ENCODE measurements at places on chromosomes 1 and 21. TPM values are rescaled to one million over a fixed set of nuclear protein-coding genes. Genes with fewer than 3 reads are reported as not detected.
A peak's percentile ranks its signal among the peaks of the same experiment; 100 is the strongest.

DNA sequence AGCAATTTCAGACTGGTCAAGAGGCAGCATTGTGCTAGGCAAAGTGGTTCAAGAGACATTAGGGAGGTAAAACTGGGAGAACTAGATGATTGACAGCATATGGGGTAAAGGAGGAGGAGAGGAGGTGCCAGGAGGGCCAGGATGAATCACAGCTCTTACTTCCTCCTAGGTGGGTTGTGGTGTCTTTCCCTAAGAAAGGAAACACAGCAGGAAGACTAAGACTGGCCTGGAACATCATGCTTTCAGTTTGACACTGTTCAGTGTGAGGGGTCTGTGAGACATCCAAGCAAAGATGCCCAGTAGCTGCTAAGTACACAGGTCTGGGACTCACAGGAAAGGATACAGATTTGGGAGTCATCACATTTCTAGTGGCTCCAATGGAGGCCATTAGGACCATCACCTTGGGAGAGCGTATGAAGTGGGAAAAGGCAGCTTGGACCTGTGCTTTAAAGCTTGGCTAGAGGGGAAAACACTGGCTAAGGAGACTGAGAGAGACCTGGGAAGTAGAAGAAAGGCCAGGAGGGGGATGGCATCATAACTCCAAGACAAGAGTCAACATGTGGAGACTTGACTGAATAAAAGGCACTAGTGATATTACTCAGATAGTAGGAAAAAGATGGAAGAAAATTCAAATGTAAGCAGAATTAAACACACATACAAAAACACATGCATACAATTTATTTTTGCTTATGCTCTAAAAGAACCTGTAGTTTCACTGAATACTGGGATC lies 17.3 kb downstream of the CD58 start:
- H3K4me1 ChIP-seq = peaks cover 3% of the 10 kb centered on the region
- H3K4me3 ChIP-seq = no peak overlapping the region
- no peaks in the 10 kb centered on the region for H3K36me3 ChIP-seq

- H3K4me3 ChIP-seq = no peak overlapping the region
- no peak overlapping the region for H3K27ac ChIP-seq
- peaks cover 6% of the 10 kb centered on the region for H3K27me3 ChIP-seq
- H3K36me3 ChIP-seq = no peaks in the 10 kb centered on the region
Observed at GRCh38 chr1:112320058-112320457, 76.0 kb upstream of the CTTNBP2NL start.

DNA sequence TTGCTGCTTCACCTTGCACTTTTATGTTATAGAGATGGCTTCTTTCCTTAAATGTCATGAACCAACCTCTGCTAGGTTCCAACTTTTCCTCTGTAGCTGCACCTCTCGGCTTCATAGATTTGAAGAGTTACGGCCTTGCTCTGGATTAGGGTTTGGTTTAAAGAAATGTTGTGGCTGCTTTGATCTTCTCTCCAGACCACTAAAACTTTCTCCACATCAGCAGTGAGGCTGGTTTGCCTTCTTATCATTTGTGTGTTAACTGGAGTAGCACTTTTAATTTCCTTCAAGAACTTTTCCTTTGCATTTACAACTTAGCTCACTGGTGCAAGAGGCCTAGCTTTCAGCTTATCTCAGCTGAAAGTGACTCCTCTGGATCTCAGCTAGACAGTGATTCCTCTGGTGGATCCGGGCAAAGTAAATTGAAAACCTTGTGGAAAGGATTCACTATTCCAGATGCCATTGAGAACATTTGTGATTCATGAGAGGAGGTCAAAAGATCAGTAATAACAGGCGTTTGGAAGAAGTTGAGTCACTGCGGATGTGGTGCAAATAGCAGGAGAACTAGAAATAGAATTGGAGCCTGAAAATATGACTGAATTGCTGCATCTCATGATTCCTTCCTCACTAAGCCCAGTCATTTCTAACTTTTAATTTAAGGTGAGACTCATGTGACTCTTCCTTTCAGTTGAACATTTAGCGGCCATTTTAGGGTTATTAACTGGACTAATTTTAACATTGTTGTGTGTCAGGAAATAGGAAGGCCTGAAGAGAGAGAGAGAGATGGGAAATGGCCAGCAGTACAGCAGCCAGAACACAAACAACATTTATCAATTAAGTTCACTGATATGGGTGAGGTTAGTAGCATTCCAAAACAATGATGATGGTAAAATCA lies 16.2 kb upstream of the RGS1 start:
- no peaks in the 10 kb centered on the region for H3K36me3 ChIP-seq
- H3K4me1 ChIP-seq = no peaks in the 10 kb centered on the region
- no peak overlapping the region for H3K27ac ChIP-seq
- H3K4me3 ChIP-seq = no peak overlapping the region
- no peaks in the 10 kb centered on the region for H3K27me3 ChIP-seq
- peak; percentile 88 for DNase-seq

PDE9A gene
- 9.3 TPM for total RNA-seq

- no peak overlapping the region for H3K27ac ChIP-seq
- no peak overlapping the region for H3K4me3 ChIP-seq
- H3K4me1 ChIP-seq = no peaks in the 10 kb centered on the region
- no peaks in the 10 kb centered on the region for H3K27me3 ChIP-seq
Observed at GRCh38 chr1:191634801-191635508, 523.3 kb upstream of the RGS18 start.

DNA sequence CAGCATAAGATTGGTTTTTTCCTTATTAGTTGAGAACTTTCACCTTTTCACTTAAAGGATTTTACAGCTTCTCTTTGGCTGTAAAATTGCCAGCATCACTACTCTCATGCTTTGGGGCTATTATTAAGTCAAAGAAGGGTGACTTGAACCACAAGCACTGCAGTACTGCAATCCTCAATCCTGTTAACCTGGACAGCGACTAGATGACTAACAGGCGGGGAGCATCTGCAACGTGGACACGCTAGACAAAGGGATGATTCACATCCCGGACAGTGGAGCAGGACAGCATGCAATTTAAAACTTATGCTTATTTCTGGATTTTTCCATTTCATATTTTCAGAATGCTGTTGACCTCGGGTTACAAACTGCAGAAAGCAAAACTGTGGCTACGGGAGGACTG lies 8.1 kb downstream of the ARV1 start:
- DNase-seq = peak; percentile 34
- H3K4me3 ChIP-seq = no peak overlapping the region
- H3K4me1 ChIP-seq = peaks cover 3% of the 10 kb centered on the region
- no peak overlapping the region for H3K27ac ChIP-seq
- H3K36me3 ChIP-seq = no peaks in the 10 kb centered on the region
- no peaks in the 10 kb centered on the region for H3K27me3 ChIP-seq

PPIAL4G gene
- not detected for total RNA-seq

DNA sequence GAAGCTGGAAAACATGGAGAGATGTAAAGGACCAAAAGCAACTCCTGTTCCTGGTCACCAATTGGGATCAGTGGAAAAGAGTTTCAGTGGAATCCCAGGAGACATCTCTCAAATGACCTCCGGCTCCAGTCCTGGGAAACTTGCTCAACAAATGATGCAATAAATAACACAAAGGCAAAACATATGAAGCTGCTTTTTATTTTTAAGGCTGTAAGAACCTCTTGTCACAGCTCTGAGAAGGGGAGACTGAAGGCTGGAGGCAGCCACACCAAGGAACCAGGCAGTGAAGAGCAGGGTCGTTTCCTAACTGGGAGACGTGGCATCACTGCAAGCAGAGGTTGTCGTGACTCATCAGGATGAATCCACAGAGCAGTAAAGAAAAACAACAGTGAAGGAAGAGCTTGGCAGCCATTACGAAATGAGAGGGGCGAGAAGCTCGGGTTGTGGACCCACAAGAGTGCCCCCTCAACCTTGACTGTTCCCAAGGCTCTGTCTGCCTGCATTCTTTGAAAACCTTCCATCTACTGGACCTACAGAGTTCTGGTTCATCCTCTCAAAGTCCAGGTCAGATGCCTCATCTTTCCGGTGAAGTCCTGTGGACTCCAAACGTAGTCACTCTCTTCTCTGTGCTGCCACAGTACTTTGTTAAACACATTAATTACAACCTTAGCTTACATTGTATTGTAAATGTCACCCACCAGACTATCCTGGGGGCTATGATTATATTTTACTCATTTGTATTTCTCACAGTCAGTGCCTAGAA lies 32.1 kb downstream of the JAK1 start:
- no peaks in the 10 kb centered on the region for H3K27me3 ChIP-seq
- no peaks in the 10 kb centered on the region for H3K36me3 ChIP-seq
- H3K4me3 ChIP-seq = no peak overlapping the region
- peak; percentile 85 for DNase-seq
- H3K4me1 ChIP-seq = peaks cover 11% of the 10 kb centered on the region
- peak overlapping the region; percentile 35 for H3K27ac ChIP-seq

GRCh38 chr1:118186026-118186425 lies 998 bp upstream of the SPAG17 start:
- H3K4me3 ChIP-seq = no peak overlapping the region
- H3K36me3 ChIP-seq = no peaks in the 10 kb centered on the region
- H3K27ac ChIP-seq = no peak overlapping the region
- no peaks in the 10 kb centered on the region for H3K4me1 ChIP-seq

GRCh38 chr1:30087465-30087864 lies 635.9 kb downstream of the MATN1 start:
- DNase-seq = no peak
- no peaks in the 10 kb centered on the region for H3K27me3 ChIP-seq
- no peaks in the 10 kb centered on the region for H3K36me3 ChIP-seq
- H3K27ac ChIP-seq = no peak overlapping the region
- H3K4me1 ChIP-seq = peaks cover 11% of the 10 kb centered on the region
- H3K4me3 ChIP-seq = no peak overlapping the region

DNA sequence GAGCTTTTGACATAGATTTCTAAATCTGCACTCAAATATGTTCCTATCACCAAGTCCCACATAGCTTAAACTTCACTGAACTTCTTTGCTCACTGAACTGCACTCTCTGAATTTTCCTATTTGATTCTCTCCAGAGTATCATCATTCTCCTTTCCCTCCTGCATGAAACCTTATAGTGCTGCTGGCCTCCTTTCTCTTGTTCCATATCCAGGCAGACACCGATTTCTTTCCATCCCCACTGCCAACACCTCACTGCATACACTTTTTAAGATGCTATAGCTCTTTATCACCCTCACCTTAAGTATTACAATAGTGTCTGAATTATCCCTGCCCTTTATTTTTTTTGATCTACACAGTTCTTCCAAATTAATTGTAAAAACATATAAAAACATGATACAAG lies 3.1 kb upstream of the TRIM45 start:
- DNase-seq = no peak
- no peaks in the 10 kb centered on the region for H3K27me3 ChIP-seq
- no peaks in the 10 kb centered on the region for H3K36me3 ChIP-seq

SASS6 gene
- 1.8 TPM for total RNA-seq

LY9 gene
- total RNA-seq = not detected

GNG4 gene
- total RNA-seq = 0.18 TPM

DNA sequence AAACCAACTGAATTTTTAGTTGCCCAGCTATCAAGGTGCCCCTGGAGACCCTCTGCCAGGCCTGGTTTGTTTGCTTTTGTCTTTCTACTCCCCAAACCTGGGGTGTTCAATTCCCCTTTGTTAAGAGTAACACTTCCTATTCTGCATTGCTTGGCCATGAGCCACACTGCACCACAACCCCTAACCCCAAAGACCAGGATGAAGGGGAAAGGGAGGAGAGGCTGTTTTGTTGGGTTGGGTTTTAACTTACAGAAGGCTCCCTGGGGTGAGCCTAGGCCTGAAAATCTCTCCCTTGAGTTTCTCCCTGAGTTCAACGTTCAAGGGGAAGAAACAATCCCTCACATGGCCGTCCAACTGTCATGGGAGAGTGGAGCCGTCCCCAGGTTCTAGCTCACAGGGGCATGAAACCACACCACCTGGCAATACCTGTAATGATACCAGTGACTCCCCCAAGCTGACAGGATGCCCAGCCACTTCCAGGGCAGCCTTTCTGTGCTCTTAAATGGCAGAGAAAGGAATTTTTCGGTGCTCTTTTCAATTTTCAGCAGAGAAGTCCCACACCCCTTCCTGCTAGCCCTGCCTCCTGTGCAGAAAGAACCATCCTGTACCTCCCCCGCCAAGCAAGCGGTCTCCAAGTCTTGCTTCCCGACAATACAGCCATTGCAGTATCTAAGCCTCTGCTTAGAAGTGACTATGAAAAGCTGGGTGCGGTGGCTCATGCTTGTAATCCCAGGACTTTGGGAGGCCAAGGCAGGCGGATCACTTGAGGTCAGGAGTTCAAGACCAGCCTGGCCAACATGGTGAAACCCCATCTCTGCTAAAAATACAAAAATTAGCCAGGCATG lies 14.9 kb downstream of the SLC45A3 start:
- no peak overlapping the region for H3K27ac ChIP-seq
- no peaks in the 10 kb centered on the region for H3K36me3 ChIP-seq
- no peak overlapping the region for H3K4me3 ChIP-seq
- H3K27me3 ChIP-seq = no peaks in the 10 kb centered on the region
- H3K4me1 ChIP-seq = peaks cover 15% of the 10 kb centered on the region
- DNase-seq = no peak

CCDC27 gene
- 0.09 TPM for total RNA-seq

KLHL17 gene
- total RNA-seq = 16.2 TPM

- no peak for DNase-seq
- no peak overlapping the region for H3K27ac ChIP-seq
- H3K27me3 ChIP-seq = peaks cover 6% of the 10 kb centered on the region
- no peaks in the 10 kb centered on the region for H3K36me3 ChIP-seq
- no peak overlapping the region for H3K4me3 ChIP-seq
Observed at GRCh38 chr1:162036163-162036562, 12.5 kb upstream of the OLFML2B start.

GRCh38 chr1:221795380-221795779 lies 53.5 kb upstream of the DUSP10 start:
- DNase-seq = no peak
- H3K27ac ChIP-seq = no peak overlapping the region
- H3K36me3 ChIP-seq = no peaks in the 10 kb centered on the region
- no peaks in the 10 kb centered on the region for H3K4me1 ChIP-seq
- no peaks in the 10 kb centered on the region for H3K27me3 ChIP-seq
- H3K4me3 ChIP-seq = no peak overlapping the region

DNA sequence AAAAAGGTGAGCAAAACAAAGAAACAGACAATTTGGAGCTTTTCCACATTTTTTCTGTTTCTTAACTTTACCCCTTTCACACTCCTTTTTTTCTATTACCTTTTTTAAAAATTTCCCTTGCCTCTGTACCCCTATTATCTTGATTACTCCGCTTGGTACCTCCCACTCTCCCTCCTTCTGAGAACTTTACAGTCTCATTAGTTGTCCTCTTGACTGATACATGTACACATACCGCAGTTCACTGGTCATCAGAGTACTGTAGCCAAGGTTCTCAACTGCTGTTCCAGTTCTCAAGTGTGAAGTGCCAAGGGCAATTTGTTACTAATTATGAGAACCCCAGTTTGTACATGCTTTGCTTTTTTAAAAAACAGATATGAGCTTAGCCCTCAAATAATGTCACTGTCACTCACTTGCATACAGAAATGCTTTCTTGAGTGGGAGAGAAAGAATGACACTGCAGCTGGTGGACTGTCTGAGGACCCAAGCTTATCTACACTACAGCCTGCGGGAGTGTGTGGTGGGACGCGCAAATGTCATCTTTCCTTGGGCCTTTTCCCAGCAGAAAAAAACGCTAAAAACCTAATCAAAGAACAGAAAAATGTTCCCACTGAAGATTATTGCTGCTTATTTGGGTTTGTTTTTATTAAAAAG lies 160.8 kb downstream of the DISP1 start:
- H3K4me1 ChIP-seq = peaks cover 4% of the 10 kb centered on the region
- H3K36me3 ChIP-seq = no peaks in the 10 kb centered on the region

DNA sequence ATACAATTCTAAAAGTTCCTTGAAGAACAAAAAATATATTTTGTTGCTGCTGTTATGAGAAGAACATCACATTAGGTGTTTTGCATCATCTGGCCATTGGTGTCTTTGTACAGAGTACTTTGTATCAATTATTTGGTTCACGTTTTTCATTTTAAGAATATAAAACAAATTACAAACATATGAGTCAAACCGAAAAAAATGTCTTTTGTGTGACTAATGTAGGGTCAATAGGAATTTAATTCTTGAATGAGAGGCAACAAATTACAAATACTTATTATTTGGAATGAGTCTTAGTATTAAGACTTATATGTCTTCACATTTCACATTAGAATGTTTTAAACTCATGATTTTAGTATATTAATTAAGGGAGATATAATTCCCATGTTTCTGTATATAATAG lies 54.8 kb downstream of the NR5A2 start:
- H3K4me1 ChIP-seq = peaks cover 11% of the 10 kb centered on the region
- H3K36me3 ChIP-seq = no peaks in the 10 kb centered on the region
